ENCODE measurements at places on chromosomes 2 and 18.

DNA sequence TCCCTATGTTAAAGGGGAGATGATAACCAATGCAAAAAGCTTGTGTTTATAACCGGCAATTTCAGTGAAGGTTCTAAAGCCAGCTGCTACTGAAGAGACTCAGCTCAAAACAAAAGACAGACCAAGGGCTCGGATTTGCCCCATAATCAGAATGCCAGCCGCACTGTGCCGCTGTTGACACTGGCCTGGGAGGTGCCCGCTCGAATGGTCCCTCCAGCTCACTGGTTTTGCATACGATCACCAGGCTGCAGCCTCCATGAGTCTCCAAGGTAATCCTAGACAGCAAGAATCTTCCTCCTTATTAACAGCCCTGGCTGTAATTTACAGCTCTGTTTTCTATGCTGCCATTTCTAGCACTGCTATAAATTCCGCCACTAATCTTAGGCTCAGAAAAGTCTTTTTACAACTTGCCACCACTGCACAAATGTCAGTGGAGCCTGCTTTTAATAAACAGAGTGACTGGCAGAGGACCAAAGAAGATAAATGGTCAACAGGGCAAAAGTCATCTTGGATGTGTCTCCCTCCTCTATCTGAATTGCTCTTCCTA is 155.7 kb upstream of the SH3BP4 start:
- DNase-seq, result peak; percentile 58

- peak; percentile 86 for DNase-seq
Measured at GRCh38 chr18:63518178-63519012, 23.8 kb upstream of the SERPINB12 start.

- DNase-seq, result no peak
Measured at GRCh38 chr2:19881221-19881907, 20.4 kb downstream of the TTC32 start.

DNA sequence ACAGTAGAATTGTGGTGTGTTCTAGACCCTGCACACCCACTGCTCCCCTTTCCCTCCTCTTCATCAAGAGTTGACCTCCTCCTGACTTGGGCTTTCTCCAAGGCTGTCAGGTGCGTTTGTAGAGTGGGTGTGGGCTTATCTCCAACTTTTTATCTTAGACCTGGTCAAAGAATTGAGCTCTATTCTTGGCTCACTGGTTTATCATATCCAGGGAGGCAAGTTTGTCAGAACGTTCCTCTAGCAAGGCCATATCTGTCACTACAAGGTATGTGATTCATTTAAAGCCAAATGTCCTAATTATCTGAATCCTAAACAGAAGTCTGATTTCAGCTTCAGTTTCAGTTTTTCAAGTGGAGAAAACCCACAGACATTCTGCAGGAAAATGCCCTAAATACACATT is 117.1 kb upstream of the MGAT5 start:
- DNase-seq, result no peak

- DNase-seq, result no peak
Measured at GRCh38 chr18:45962461-45962860, 4.7 kb downstream of the EPG5 start.

DNA sequence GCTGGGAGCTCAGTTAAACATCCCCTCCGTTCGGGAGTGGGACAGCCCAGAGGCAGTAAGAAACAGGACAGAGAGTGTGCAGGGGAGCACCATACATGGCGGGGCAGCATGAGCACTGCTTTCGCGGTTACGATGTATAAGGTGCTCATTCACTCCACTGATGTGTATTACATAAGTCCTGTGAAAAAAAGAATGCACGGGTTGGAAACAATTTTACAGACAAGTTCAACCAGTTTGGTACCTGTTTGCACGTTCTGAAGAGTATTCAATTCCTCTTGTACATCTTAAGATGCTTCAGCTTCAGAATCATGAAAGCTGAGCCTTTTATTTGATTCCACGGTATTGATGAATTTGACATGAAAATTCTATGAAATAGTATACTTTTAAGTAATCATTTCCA is 97.8 kb upstream of the NETO1 start:
- DNase-seq, result no peak

DNA sequence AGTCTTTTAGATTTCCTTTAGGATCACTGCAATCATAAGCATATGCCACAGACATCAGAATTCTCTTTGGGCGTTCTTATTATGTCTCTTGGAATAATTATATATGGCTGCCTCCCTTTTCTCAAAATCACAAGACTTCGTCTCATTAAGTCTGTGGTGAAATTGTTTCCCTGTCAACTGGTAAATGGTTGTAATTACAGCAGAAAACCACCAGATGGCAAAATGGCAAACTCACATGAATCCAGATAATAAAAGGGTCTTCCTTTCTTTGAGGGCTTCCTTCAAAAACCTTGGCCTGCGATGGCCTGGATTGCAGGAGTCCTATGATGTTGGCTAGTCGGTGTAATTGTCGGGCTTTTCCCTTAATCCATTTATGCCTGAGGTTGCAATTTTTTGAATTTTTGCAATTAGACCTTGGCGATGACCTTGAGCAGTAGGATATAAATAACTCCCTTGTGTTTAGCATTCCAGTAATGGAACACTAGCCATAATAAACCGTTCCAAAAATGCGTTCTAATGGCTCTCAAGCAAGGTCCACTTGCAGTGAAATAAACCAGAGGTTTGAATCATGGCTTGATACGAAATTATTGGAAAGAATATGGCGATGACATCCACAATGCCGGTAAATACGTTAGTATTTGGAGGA is 656.4 kb downstream of the MBD2 start:
- DNase-seq, result peak; percentile 38

DNA sequence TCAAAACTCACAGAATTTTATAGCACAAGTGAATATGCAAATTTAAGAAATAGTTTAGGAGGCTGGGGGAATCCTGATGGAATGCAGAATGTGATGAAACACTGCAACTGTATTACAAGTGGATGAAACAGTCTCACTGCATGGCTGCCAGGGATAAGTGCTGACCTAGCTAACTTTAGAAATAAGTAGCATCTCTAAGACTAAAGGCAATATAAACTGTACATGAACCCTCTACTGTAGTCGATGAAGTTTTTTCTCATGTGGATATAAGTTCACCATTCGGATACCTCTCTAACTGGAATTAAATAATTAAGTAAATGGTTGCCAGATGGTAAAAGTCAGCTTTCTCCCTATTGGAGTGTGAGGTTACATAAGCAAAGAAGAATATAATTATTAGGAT is 777.8 kb upstream of the RAB6C start:
- no peak for DNase-seq

- no peak for DNase-seq
Measured at GRCh38 chr2:233968556-233968955, 51.4 kb downstream of the TRPM8 start.

- no peak for DNase-seq
Measured at GRCh38 chr18:35019933-35020332, 21.3 kb upstream of the MAPRE2 start.

- no peak for DNase-seq
Measured at GRCh38 chr18:27411013-27411412, 225.9 kb upstream of the CHST9 start.
